ENCODE measurements at places on chromosomes 5 and 9. TPM values are rescaled to one million over a fixed set of nuclear protein-coding genes. Genes with fewer than 3 reads are reported as not detected.

GRCh38 chr5:167579693-167580055 lies 711.8 kb upstream of the WWC1 start:
- peak; percentile 35 for DNase-seq

DNA sequence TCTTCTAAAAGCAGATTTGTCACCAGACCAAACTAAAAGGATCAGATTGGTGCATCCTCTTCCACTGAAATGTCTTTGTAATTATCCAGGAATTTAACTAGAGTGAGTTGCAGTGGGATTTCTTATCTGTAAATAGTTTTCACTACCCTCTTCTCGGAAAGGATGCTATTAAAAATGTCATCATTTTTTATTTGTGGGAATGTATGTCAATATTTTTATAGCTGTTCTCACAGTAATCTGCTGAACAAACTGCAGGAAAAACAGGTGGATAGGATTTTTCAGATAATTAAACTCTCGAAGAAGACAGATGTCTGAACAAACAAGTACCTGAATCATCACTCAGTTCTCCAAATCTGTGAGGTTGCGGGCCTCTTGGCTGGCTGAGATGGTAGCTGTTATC lies 62.7 kb downstream of the RAB14 start:
- no peak for DNase-seq

DNA sequence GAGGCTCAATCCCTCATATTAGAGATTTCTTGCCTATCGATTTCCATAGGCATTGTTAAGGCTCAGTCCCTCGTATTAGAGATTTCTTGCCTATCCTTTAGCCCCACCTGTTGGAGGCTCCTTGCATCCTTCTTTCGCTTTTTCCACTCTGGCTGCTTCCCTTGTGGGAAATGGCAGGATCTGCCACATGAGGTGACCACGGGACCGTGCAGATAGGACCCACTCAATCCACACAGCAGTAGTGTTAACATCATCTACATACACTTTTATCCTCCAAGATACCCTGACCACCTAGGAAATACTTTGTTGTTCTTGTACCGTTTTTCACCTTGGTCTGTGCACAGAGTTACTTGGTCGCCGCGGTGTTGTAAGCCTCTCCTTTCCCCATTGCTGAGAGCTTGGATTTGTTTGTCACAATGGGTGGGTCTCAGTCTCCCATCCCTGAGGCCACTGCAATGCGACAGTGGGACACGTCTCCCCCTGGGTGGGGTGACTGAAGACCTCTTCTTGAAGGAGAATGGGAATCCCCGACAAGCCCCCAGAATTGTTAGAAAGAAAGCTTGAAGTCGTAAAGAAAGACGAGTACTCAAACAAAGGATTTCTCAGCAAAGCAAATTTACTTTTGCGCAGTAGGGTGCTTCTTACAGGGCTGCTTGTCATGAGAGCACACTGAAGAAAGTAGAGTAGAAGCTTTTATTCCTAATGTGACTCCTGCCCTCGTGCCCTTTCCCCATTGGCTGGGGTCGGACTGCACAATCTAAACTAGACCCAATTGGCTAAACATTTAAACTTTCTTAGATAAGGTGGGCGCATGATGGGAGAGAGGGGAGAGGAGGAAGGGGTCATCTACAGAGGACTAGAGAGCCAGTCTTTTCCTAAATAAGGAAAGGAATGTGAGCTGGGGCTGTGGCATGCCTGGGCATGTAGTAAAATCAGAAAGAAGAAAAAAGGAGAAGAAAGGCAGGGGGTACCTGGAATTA lies 19.8 kb downstream of the IFT74 start:
- peak; percentile 42 for DNase-seq

DNA sequence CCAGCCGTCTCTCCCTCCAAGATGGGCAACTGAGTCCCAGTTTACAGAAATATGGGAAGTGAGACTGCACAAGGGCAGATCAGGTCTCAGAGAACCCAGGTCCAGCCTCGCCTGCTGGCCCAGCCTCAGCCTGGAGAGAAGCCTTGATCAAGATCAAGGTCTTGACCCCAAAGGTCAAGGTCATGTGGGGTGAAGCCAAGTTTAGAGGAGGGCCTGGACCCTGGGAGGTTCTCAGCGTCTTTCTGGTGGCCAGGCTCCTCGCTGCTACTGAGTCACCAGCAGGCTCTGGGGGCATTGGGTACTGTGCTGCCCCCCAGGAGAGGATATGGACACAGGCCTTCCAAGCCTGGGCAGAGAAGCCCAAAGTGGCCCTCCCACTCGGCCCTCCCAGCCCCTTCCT lies 8.8 kb downstream of the IPPK start:
- DNase-seq: no peak

GRCh38 chr5:179122411-179123108 lies 62.4 kb downstream of the ZNF354C start:
- no peak for DNase-seq

The OCLN gene
- 2.5 TPM for polyA plus RNA-seq

The TUT7 gene
- 11.8 TPM for polyA plus RNA-seq

The TMEM161B gene
- polyA plus RNA-seq: 11.4 TPM

The PHF24 gene
- polyA plus RNA-seq: 0.11 TPM

The ADCY2 gene
- 45.5 TPM for polyA plus RNA-seq

The MTAP gene
- 22.7 TPM for polyA plus RNA-seq

The SPINK4 gene
- polyA plus RNA-seq: not detected
